Cardiac septum (tissue), 1 donor: ENCODE measurements at places on chromosomes 16 and 17.

- DNase-seq, result no peak
Observed at GRCh38 chr16:53952215-53953208, 248.6 kb downstream of the FTO start.

DNA sequence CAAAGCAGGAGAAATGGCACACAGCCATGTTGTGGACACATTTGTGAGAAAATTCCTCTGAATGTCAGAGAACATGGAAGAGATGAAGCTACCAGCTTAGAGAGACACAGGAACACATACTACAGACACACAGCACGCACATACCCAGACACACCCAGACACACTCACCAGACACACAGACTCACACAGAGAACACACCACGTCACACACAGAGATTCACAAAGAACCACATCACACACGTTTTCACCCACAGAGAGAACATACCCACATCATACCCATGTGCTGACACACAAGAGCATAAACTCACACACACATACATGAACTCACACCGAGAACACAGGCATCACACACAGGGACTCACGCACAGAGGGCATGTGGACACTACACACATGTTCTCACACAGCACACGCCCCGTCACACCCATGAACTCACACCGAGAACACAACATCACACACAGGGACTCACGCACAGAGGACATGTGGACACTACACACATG is 124.9 kb downstream of the METRNL start:
- DNase-seq, result peak; percentile 47

GRCh38 chr16:10081201-10081940 is 100.9 kb downstream of the GRIN2A start:
- DNase-seq, result no peak

DNA sequence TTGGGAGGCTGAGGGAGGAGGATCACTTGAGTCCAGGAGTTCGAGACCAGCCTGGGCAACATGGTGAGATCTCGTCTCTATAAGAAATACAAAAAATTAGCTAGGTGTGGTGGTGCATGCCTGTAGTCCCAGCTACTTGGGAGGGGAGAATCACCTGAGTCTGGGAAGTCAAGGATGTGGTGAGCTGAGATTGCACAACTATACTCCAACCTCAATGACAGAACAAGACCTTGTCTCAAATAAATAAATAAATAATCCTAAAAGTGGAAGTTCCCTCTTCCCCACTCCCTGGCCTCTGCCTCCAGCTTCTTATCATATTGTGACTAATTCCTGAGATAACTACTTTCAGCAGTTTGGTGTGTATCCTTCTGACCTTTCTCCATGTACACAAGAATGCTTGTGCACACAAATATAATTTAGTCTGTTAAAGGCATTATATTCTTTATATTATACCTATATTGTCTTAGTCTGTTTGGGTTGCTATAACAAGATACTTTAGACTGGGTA is 23.5 kb upstream of the DNAJA2 start:
- no peak for DNase-seq

DNA sequence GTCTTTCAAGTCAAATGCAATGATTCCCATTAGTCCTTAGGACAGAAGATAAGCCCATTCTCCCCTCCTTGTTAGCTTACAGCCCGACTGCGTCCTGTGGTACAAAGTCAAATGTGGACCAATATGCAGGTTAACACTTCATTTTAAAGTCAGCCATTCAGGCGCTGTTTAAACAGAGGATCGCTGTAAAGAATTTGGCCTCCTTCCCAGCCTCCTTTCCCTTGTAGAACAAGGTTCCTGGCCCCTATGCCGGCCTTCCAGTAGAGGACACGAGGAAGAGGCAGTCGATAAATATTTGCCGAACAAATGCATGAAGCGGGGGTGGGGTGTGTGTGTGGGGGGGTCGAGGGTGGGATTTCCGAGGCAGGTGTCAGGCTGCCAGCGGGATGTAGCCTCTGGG is 4.3 kb downstream of the SDK2 start:
- no peak for DNase-seq

DNA sequence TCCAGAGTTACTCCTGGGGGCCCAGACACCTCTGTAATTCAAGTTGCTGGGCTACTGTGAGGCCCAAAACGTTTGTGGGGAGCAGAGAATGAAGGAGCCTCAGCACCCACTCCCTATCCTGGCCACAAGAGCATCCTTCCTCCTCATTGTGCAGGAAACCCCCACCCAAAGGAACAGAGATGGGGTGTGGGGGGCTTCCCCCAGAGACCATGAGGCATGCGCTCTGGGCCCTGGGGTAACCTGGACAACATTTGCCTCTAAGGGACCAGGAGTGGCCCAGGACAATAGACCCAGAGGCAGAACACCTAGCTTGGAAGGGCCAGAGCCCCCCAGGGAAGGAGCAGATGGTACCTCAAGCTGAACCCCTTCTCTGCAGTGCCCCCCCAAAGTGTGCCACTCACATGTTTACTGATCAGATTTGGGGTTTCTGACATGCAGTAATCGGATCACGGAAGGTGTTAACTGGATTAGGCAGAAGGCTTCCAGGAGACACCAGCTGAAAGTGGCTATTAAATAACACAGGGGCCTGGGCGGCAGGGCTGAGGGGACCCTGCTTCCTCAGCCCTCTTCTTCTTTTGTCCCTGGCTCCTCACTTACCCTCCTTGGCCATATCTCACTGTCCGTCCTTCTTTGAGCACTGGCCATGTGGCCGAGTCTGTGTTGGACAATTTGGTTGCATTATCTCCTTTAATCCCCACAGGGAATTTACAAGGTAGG is 50.8 kb downstream of the SDK2 start:
- DNase-seq, result no peak

- no peak for DNase-seq
Observed at GRCh38 chr17:42253578-42253977, 22.6 kb downstream of the STAT5B start.
